Activated CD4-positive, CD25-positive, alpha-beta regulatory T cell treated with anti-CD3 and anti-CD28 coated beads, Interleukin-2, amount 50 U/mL, for 16 hours (primary cell): ENCODE measurements at places on chromosomes 16 and 17.

- DNase-seq: no peak
These were observed 14.1 kb downstream of the NQO1 start for GRCh38 chr16:69712277-69712676.

- DNase-seq: no peak
These were observed 113.2 kb upstream of the IRX5 start for GRCh38 chr16:54817432-54817831.

- no peak for DNase-seq
These were observed 11.5 kb downstream of the TRIM25 start for GRCh38 chr17:56902348-56902747.

- no peak for DNase-seq
These were observed 251.0 kb upstream of the TNRC6C start for GRCh38 chr17:77707546-77707945.

DNA sequence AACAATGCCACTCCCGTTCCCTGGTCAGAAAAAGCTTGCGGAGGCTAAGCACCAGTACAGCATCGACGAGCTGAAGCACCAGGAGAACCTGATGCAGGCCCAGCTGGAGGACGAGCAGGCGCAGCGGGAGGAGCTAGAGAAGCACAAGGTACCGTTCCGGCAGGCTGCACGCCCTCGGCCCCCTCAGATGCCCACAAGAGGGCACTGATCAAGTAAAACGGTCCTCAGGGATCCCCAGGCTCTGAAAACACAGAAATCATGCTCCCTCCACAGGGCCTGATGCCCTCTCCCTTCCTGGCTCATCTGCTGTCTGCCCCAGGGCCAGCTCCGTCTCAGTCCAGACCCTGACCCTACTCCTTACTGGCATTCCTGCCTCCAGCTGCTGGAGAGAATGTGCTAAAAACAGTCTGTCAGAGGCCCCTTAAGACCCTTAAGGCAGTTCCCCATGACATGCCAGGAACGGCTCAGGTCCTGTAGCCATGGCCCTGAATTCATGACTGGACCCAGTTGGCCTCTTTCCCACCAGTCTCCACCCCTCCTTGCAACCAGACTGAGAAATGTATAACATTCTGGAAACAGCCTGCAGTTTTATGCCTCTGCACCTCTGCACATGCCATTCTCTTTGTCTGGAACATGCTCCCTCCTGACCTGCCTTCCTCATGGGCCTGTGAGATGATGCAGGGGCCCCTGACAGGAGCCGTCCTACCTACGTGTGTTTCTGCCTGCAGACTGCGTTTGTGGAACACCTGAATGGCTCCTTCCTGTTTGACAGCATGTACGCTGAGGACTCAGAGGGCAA lies 21.8 kb downstream of the DRC3 start:
- DNase-seq: no peak
